ENCODE measurements at places on chromosomes 13 and 19.

GRCh38 chr13:51266642-51267041 lies 44.4 kb downstream of the FAM124A start:
- no peak for DNase-seq

DNA sequence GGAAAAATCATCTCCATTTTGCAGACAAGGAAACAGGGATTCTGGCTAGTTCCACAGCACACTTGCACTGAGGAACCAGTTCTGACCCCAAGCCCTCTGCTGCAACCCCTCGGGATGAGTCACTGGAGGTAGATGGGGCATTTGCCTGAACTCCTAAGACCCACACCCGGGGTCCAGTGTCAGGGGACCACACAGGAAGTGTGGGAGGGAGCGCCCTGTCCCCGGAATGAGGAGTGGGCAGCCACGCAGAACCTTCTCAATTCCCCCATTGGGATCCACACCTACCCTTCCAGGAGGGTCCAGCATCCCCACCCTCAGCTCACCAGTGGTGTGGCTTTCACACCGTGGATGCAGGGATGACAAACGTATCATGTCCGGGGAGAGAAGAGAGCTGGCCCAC lies 62.7 kb downstream of the TSHZ3 start:
- DNase-seq, result no peak

DNA sequence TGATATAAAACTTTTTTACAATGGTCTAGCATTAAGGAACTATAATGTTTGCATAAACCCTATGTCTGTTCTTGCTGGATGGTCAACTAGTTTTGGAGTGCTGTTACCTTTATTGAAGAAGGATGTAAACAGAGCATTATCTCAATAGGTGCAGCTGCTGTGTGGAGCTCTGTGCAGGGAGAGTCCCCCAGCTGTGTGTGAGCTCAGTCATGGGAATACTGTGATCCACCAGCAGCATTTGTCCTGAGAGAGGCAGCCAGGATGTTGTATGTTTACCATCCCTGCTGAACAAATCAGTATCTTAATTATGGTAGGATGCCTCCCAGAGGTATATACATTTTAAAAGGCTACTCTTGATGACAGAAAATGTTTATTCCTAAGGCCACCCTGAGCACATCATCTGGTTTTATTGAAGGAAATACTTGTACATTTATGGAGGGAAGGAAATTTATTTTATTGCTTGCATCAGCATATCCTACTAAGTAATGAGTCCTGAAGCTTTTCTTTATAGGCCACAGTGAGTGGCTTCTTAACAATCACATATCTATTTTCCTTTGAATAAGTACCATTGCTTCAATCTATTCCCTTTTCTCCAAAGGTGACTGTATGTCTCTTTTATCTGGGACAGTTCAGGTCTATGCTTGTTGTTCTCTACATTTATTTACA lies 11.7 kb downstream of the RAP2A start:
- no peak for DNase-seq

GRCh38 chr19:12952488-12953137 lies 4.4 kb downstream of the GADD45GIP1 start:
- no peak for DNase-seq

DNA sequence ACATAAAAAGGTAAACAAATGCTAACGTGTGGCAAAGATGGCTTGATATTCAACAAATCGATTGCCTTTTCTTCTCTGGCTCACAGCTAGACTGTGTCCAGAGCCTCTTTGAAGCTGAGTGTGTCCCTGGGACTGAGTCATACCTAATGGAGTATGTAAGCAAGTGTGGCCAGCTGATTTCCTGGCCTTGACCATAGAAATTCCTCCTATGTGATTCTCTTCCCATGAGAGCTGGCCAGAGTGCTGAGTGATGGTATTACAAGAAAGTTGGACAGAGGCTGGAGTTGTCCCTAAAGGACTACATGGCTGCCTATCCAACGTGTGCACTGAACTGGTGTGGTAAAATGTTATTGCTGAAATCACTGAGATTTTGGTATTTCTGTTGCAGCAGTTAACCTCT lies 320.1 kb upstream of the SLC10A2 start:
- DNase-seq, result no peak

All from effector CD4-positive, alpha-beta T cell (primary cell).